ENCODE measurements at places on chromosomes 6 and 20. TPM values are rescaled to one million over a fixed set of nuclear protein-coding genes. Genes with fewer than 3 reads are reported as not detected.

RFX6 gene
- total RNA-seq, result not detected

DACT2 gene
- 5.0 TPM for total RNA-seq

DNA sequence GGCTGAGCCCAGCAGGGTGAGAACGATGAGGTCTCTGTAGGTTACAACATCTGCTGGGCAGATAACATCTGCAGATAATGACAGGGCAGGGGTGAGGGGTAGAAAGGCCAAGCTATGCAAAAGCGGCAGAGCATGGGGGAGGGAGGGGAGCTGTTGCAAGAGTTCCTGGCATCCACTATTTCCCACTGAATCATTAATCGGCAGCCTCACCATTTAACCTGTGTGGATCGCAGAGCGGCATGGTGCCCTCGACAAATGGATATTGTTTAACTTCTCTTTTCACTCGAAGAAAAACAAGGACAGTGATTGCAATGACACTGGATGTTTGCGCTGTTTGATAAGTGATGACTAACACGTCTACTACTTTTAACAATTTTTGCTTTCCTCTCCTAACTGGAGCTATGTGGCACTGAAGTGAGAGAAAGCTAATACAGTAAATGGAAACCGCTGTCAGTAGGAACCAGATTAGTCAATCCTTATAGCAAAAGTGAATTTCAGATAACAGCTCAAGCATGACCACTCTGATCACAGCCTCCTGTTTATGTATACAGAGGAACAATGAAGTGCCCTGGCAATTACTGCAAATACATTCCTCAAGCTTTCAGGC lies 381.5 kb downstream of the TFAP2A start:
- peak; percentile 73 for DNase-seq

DNA sequence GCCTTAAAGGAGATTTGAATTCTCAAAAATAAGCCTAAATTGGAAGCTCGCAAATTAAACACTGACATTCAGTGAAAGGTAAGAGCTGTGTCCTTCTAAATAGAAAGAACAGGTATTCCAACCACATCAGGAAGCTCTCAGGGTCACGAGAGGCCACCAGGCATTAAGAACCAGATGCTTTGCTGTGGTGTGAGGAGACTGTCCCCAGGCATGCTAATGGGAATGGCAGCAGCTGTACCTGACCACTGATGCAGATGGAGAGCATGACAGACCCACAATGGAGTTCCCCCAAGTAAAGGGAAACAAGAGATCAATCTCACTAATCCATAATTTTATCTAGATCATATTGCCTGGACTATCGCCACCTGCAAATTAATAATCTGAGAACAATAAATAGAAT lies 658.9 kb upstream of the NOX3 start:
- DNase-seq, result no peak

GFRAL gene
- not detected for total RNA-seq

SLC17A4 gene
- total RNA-seq, result 1.8 TPM

DNA sequence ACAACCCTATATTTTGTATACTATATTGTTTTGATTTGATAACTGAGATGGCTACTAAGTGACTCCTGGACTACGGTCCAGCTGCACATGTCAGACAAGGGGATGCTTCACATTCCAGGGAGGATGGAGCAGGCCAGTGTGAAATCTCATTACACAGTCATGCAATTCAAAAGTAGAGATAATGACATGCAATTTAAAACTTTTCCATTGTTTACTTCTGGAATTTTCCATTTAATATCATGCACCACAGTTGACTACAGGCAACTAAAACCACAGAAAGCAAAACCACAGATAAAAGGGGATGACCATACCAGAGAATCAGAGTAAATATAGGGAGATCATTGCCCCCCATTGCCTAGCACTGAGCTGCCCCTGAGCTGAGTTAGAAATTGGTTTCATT lies 366.4 kb downstream of the BTBD9 start:
- DNase-seq, result no peak

BTNL2 gene
- not detected for total RNA-seq

GRCh38 chr6:117733341-117733740 lies 58.1 kb downstream of the NUS1 start:
- DNase-seq, result no peak

GRCh38 chr20:40687384-40688128 lies 1.5 kb downstream of the MAFB start:
- DNase-seq, result peak; percentile 77

DNA sequence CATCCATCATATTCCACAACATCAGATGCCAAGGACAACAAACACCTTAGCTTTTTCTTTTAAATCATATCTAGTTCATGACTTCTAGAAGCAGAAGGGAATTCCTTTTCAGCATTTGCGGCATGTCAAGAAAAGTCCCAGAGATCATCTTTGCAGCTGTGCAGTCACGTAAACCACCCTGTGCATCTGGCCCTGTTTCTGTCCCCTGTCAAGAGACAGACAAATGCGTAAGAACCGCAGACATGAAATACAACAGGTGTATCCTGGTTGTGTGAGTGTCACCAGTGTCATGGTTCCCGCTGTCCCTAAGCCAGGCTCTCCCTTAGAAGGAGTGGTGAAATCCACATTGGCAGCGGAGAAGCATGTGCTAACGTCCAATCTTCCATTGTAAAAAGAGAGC lies 28.1 kb downstream of the LY86 start:
- DNase-seq, result no peak

KCNK17 gene
- 0.38 TPM for total RNA-seq

GRCh38 chr6:85703406-85703805 lies 60.7 kb upstream of the SYNCRIP start:
- DNase-seq, result no peak
